ENCODE measurements at places on chromosomes 7 and 10.

- DNase-seq = no peak
Measured at GRCh38 chr10:16944986-16945385, 127.8 kb upstream of the RSU1 start.

- DNase-seq = no peak
Measured at GRCh38 chr10:118835682-118836326, 81.0 kb upstream of the CACUL1 start.

GRCh38 chr7:86904949-86905834 is 154.3 kb downstream of the ELAPOR2 start:
- DNase-seq = no peak

GRCh38 chr10:78969719-78970118 is 99.0 kb upstream of the ZMIZ1 start:
- DNase-seq = no peak

- no peak for DNase-seq
Measured at GRCh38 chr7:55177589-55178261, 158.9 kb downstream of the EGFR start.

GRCh38 chr10:77357185-77357584 is 280.4 kb downstream of the KCNMA1 start:
- DNase-seq = no peak

- DNase-seq = no peak
Measured at GRCh38 chr7:149440222-149440621, 20.6 kb downstream of the ZNF777 start.

GRCh38 chr10:121448766-121449421 is 149.3 kb downstream of the FGFR2 start:
- DNase-seq = no peak

DNA sequence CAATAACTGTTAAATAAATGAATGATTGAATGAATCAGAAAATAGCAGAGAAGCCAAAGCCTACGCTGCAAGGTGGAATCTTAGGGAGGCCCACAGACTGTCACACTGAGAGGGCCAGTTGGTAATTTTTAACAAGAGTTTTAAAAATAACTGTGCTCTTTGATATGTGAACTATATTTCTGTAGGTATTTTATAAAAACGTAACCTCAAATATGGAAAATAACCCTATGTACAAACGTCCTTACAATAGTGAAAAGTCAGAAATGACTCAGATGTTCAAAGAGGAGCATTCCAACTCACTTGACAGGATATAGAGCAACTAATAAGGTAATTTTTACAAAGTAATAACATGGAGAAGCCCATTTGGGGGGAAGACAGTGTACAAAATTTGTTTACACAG is 18.9 kb upstream of the TMEM273 start:
- no peak for DNase-seq

DNA sequence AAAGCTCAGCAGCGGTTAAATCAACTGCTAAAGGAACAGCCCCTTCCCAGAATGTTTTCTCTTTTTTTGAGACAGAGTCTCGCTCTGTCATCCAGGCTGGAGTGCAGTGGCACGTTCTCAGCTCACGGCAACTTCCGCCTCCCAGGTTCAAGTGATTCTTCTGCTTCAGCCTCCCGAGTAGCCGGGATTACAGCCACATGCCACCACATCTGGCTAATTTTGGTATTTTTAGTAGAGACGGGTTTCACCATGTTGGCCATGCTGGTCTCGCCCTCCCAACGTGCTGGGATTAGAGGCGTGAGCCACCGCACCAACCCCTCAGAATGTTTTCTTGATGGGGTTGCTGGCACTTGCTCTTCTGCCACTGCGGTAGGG is 59.8 kb upstream of the IL6 start:
- no peak for DNase-seq

DNA sequence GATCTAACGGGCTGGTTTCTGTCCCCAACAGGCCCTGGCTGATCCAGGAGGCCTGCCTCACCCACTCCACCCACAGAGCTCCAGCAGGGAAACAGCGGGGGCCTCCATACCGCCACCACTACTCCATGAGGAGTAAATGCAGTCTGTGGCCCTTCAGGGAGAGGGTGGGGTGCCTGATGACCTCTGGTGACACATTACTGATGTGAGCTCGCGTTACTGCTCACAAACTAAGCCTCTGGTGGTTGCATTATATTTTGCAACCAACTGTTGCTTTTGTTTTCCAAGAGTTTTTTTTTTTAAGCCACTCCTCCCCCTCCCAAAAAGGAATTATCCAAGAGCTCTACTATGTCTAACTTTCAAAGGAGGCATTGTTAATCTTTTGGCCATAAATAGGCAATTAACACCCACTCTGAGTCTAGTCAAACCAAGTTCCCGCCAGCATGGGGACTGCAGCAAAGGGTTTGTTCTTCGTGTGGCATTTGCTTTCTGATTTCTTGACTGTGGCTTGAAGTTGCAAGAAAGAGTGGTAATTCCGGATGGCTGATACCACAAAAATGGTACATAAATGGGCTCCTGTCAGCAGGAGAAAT is 72.6 kb downstream of the FAM53B start:
- peak; percentile 46 for DNase-seq

- no peak for DNase-seq
Measured at GRCh38 chr10:58554316-58554715, 41.6 kb downstream of the BICC1 start.

DNA sequence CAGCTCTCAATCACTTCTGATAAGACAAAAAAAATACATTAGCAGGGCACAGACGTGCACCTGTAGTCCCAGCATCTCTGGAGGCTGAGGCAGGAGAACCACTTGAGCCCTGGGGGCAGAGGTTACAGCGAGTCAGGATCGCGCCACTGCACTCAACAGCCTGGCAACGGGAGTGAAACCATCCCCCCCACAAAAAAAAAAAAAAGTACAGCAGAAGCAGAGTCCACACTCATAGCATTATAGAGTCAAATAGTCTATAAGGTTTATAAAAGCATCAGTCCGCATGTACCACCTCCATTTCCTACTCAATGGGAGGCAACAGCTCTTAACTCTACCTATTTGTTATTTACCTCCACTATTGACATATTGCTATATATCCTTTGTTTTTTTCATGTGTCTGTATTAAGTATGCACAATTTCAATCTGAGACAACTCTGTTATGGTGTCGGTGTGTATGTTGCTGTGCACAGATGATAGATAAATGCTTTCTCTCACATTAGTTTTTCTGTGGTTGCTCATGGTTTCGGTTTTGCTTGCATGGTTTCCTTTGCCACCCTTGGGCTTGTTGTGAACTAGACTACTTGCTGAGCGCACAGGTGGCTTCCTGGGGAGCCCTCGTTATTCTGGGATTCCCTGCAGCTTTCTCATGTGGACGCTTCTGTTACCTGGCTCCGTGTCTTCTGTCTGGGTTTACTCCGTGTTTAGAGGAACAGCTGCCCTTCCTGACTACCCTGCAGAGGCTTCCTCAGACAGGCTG is 40.4 kb downstream of the PROSER2 start:
- DNase-seq = peak; percentile 58

- no peak for DNase-seq
Measured at GRCh38 chr7:83739527-83739926, 90.6 kb upstream of the SEMA3E start.

DNA sequence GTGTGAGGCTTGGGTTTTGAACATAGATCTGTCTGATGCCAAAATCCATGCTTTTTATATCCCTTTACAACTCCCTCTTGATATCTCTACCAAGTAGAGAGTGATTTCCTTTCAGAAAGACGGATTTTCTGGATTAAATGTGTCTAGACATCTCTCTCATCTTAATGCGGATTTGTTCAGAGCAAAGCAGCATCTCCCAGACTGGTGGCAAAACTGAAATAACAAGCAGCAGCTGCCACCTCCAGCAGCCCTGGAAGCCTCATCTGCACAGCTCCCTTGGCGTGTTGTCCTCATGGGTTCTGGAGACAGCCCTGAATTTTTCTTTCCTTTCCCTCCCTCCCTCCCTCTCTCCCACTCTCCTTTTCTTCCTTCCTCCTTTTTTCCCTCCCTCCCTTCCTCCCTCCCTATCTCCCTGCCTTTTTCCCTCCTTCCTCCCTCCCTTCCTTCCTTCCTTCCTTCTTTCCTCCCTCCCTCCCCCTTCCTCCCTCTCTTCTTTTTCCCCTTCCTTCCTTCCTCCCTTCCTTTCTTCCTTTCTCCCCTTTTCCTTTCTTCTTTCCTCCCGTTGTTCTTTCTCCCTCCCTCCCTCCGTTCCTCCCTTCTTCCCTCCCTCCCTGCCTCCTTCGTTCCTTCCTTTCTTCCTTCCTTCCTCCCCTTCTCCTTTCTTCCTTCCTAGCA is 639.9 kb downstream of the TYW1 start:
- no peak for DNase-seq

- DNase-seq = no peak
Measured at GRCh38 chr10:103856797-103857170, 1.4 kb upstream of the SH3PXD2A start.

- DNase-seq = no peak
Measured at GRCh38 chr10:44848211-44848610, 62.9 kb upstream of the TMEM72 start.

DNA sequence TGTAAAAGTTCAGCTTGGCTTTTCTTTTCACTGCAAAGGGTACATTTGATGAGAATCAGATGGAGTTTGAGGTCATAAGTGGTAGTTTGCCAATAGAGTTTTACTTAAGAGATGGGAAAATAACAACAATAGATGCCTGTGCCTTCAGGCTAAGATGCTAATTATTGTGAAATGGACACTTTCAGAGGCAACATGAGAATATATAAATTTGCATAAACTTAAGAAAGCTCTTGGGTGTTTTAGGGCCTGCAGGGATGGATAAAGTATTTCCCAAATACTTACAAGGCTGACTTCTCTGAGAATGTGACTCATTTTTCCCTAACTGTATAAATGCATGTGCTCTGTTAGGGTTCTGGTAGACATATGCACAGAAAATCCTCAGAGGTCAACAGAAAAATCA is 200.3 kb upstream of the SVIL start:
- DNase-seq = no peak

GRCh38 chr7:157462419-157462771 is 125.6 kb downstream of the DNAJB6 start:
- no peak for DNase-seq

DNA sequence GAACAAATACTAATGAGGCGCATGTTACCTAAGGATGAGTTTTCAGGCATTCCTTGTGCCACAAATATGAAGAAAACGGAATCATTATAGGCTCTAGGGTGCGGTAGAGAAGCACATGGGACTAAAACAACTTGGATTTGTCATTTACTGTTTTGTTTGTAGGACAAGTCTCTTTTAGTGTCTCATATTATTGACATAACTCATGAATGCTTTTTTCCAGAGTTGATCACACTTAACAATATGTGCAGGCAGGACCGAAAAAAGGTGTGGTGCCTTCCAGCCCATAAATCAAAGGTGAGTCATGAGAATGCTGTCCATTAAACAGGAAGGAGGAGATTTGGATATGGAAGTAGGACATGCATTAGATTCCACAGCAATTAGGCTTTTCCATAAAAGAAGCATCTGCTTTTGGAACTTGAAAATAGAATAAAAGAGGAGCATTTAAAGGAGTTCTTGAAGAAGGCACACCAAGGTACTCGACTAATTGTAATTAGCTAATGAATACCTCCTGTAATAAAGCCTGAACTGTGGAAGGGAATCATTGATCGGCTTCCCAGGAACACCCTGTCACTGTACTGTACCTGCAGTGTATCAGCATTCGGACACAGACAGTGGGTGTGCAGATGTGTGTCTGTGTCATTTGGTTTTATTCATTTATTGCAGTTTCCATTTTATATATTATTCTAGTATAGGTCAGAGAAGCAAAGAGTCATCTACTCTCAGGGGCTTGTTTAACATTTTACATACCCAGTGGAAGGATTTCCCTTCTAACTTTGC is 119.7 kb upstream of the KLF14 start:
- DNase-seq = no peak

GRCh38 chr7:34821932-34822558 is 164.0 kb downstream of the NPSR1 start:
- DNase-seq = no peak

DNA sequence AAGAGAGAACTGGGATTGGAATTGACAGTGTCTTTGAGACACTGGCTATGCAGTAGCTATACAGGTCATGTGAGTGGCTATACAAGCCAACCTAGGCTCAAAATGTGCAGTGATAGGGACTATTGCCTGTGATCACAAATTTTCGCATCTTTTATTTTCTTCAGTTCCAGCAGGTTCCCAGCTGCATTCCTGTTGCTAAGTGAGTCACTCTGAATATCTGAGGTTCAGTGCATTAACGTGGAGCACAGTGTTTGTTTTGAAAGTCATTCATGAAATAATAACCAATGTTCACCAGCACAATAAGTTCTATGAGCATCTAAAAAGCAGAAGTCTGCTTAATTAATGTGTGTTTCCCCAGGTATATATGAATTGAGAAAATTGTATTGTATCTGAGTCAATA is 1236.0 kb upstream of the CELF2 start:
- no peak for DNase-seq

- no peak for DNase-seq
Measured at GRCh38 chr7:37532636-37533035, 84.0 kb upstream of the ELMO1 start.

- no peak for DNase-seq
Measured at GRCh38 chr10:64037071-64037661, 516.0 kb downstream of the REEP3 start.

DNA sequence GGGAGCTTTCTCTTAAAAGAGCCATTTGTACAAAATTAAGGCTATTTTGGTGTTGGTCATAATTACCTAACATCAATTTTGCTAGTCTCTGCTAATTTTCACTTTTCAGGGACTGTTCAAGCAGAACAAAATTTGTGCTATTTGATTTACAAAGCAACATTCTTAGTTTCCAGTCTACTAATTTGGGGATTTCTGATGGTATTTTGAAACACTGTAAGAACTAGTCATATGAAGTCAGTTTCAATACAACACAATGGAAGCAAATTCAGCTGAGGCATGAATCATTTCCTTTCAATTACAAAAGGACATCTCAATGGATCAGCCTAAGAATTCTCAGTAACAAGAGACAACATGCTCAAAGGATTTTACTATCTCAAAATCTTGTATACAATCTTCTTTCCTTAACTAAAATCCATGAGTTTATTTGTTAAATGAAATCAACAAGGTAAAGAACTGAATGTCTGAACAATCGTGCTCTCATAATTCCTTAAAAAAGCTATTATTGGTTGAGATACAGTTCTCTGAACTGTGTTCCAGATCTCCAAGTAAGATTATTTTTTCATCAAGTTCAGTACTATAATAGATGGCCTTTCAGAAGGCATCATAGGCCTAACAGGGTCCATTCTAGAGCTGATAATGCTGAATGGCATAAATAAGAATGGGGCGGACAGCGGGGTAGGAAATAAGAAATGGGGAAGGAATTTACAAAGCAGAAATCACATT is 144.6 kb downstream of the NRCAM start:
- no peak for DNase-seq

Data from immature natural killer cell (primary cell).